CD4-positive, alpha-beta memory T cell (primary cell): ENCODE measurements at places on chromosomes 1 and 21. TPM values are rescaled to one million over a fixed set of nuclear protein-coding genes. Genes with fewer than 3 reads are reported as not detected.

Gene RHD
- total RNA-seq, result 0.15 TPM

DNA sequence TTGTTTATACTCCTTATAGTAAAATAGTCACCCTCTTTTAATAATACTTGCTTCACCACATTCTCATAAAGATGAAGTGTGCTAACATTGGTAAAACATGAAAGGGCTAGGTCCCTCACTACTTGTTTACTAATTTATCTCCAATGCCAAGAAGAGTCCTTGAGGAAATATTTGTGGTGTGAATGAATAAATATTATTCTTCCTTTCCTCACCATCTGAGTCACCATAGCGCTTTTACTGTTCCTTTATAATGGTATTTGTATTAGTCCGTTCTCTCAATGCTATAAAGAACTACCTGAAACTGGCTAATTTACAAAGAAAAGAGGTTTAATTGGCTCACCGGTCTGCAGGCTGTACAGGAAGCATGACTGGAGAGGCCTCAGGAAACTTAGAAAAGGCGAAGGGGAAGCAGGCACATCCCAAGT lies 222.8 kb upstream of the ZRANB2 start:
- H3K4me1 ChIP-seq, result no peaks in the 10 kb centered on the region
- H3K27me3 ChIP-seq, result no peaks in the 10 kb centered on the region
- DNase-seq, result no peak
- H3K27ac ChIP-seq, result no peak overlapping the region
- no peak overlapping the region for H3K4me3 ChIP-seq
- no peaks in the 10 kb centered on the region for H3K36me3 ChIP-seq

DNA sequence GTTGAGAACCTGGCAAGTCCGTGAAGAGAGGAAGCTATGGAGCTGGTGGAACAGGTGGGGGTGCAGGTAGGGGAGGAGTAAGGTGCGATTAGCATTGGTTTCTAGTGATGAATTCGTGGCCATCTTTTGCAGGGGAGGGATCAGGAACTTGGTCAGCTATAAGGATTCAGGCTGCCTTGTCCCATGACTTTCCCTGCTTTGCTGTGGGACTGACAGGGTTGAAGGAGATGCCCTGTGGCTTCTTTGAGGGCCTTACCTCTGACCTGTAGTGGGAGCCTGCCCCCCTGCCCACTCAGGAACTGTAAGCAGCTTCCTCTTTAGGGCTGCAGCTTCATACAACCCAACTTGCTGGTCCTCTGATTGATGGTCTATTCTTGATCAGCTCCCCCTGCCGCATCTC lies 84.7 kb upstream of the CD34 start:
- no peak for DNase-seq
- no peak overlapping the region for H3K4me3 ChIP-seq
- no peaks in the 10 kb centered on the region for H3K27me3 ChIP-seq
- H3K27ac ChIP-seq, result no peak overlapping the region
- H3K36me3 ChIP-seq, result no peaks in the 10 kb centered on the region
- no peaks in the 10 kb centered on the region for H3K4me1 ChIP-seq

Gene FMO5
- 1.0 TPM for total RNA-seq

- DNase-seq, result no peak
- no peaks in the 10 kb centered on the region for H3K27me3 ChIP-seq
- no peaks in the 10 kb centered on the region for H3K4me1 ChIP-seq
- H3K27ac ChIP-seq, result no peak overlapping the region
Observed at GRCh38 chr1:25182629-25183028, 49.7 kb downstream of the SYF2 start.

Gene CENPL
- total RNA-seq, result 10.2 TPM

DNA sequence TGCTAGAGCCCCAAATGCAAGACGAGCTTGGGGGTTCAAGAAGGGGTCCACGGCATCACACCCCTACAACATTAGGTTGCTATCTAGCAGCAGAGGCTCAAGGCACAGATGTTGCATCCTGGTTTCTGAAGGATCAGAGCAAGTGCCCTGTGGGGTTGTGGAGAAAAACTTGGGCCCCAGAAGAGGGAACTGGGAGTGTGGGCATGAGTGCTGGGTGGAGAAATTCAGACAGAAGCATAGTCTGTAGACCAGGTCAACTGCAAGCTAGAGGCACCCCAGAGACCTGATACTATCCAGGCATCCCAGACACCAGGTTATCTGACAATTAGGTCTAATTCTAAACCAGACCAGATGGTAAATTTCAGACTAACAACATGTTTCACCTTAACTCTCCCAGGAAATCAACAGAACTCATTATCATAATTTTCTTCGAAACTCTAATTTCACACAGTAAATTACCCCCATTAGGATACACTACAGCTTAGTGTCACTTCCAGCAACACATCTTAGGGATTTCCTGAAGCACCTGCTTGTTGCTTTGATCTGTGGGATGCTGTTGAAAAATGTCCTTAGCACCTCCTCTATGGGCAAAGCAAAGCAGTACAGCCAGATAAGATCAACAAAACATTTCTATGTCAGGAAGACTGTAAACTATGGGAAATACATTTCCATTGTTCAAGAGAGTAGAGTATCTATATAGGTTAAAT lies 179.3 kb downstream of the VAV3 start:
- peak; percentile 36 for DNase-seq
- peak overlapping the region; percentile 46 for H3K4me3 ChIP-seq
- H3K27me3 ChIP-seq, result no peaks in the 10 kb centered on the region
- H3K4me1 ChIP-seq, result peaks cover 44% of the 10 kb centered on the region
- no peaks in the 10 kb centered on the region for H3K36me3 ChIP-seq
- peak overlapping the region; percentile 50 for H3K27ac ChIP-seq

DNA sequence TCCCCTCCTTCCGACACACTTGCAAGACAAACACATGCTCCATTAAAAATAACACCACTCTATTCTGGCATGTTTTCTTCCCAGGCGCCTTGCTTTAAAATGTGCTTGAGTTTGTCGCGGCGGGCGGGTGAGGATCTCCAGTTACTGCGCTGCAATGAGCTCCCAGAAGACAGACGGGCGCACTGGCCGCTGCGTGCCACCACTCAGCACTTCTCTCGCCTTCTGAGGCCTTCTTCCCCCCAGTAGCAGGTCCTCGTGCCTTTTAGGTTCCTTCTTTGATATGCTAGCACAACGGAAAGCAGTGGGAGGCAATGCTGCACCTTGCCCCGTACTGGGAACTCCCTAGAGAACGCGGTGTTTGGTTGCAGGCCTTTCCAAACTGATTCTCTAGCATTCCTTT lies 279.5 kb upstream of the NR5A2 start:
- no peak for DNase-seq
- H3K36me3 ChIP-seq, result no peaks in the 10 kb centered on the region
- H3K27ac ChIP-seq, result no peak overlapping the region
- no peak overlapping the region for H3K4me3 ChIP-seq
- peaks cover 5% of the 10 kb centered on the region for H3K27me3 ChIP-seq

Gene PYHIN1
- total RNA-seq, result 83.6 TPM

GRCh38 chr1:22326372-22326915 lies 125.2 kb upstream of the ZBTB40 start:
- no peak for DNase-seq
- H3K27ac ChIP-seq, result no peak overlapping the region
- no peaks in the 10 kb centered on the region for H3K36me3 ChIP-seq
- no peaks in the 10 kb centered on the region for H3K4me1 ChIP-seq
- no peaks in the 10 kb centered on the region for H3K27me3 ChIP-seq

- no peak overlapping the region for H3K27ac ChIP-seq
- no peak for DNase-seq
- no peaks in the 10 kb centered on the region for H3K4me1 ChIP-seq
- no peaks in the 10 kb centered on the region for H3K27me3 ChIP-seq
- no peak overlapping the region for H3K4me3 ChIP-seq
- no peaks in the 10 kb centered on the region for H3K36me3 ChIP-seq
Observed at GRCh38 chr1:184469396-184469795, 82.6 kb downstream of the C1orf21 start.

DNA sequence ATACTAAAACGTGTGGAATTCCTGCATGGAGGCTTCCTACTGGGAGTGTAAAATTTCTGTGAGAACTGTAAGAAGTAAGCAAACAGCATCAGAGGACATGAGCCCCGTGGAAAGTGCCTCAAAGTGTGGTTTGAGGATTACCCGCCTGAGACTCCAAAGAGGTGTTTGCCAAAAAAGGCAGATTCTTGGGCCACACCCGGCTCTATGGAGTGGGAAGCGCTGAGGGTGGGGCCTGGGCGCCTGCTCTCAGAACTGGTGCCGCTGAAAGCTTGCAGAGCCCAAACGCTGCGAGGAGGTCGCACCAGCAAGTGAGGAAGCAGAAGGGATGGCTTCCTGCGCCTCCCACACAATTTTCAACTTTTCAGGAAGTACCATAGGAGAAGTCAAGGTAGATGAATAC lies 43.0 kb upstream of the PSEN2 start:
- H3K4me3 ChIP-seq, result no peak overlapping the region
- peak overlapping the region; percentile 48 for H3K27ac ChIP-seq
- no peak for DNase-seq

DNA sequence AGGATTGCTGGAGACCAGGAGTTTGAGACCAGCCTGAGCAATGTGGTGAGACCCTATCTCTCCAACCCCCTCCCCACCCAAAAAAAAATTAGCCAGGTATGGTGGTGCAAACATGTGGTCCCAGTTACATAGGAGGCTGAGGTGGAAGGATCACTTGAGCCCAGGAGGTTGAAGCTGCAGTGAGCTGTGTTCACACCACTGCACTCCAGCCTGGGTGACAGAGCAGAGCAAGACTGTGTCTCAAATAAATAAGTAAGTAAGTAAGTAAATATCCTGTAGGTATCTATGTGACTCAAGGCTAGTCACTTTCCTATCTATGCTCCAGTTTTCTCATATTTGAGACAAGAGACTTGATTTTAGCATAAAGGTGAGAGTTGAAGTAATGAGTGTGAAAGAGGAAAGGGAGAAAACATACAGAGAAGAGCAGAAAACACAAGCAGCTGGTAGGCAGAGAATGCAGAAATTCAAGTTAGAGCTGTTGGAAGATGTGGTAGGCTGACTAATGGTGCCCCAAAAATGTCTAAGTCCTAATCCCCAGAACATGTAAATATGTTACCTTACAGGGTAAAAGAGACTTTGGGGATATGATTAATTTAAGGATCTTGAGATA lies 7.5 kb downstream of the PPP1R12B start:
- H3K36me3 ChIP-seq, result no peaks in the 10 kb centered on the region
- peaks cover under 1% of the 10 kb centered on the region for H3K4me1 ChIP-seq
- DNase-seq, result no peak
- no peak overlapping the region for H3K4me3 ChIP-seq

Gene KCNH1
- not detected for total RNA-seq

DNA sequence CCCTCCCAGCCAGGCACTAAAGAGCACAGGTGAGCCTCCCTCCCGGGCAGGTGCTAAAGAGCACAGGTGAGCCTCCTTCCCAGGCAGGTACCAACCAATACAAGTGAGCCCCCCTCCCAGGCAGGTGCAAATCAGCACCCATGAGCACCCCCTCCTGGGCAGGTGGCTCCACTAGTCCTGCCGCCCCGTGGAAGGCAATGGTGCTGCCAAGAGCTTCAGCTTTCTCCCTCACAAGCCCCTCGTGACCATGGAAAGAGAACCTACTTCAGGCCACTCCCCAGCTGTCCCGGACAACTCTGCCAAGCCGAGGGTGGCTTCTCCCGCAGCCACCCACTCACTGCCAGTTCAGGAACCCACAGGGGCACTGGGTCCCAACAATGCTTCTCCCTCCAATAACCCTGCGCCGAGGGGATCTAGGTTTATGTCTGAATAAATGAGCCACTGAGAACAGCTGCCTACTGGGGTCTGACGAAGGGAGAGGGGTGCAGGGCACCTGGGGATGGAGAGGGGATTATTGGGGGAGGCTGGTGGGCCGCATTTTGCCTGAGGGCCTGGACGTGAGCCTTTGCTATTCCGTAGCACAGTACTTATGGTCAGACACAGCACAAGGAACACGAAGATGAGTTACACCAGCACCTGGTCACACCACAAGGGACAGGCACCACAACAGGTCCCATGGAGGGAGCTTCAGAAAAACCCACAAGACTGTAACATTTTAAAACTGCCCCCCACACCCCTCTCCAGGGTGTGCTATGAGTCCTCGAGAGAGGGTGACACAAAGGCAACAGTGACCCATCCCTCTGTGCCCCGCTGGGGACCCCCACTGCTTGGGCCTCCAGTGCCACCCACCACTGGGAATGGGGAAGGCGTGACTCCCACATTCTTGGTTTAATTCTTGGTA lies 46.3 kb downstream of the PRDM15 start:
- no peak for DNase-seq
- no peak overlapping the region for H3K4me3 ChIP-seq
- no peak overlapping the region for H3K27ac ChIP-seq

GRCh38 chr21:34022627-34023335 lies 50.6 kb upstream of the MRPS6 start:
- no peaks in the 10 kb centered on the region for H3K27me3 ChIP-seq
- H3K4me1 ChIP-seq, result peaks cover 29% of the 10 kb centered on the region
- no peak overlapping the region for H3K27ac ChIP-seq
- no peaks in the 10 kb centered on the region for H3K36me3 ChIP-seq
- H3K4me3 ChIP-seq, result no peak overlapping the region
- DNase-seq, result peak; percentile 14

Gene CELA2B
- not detected for total RNA-seq

DNA sequence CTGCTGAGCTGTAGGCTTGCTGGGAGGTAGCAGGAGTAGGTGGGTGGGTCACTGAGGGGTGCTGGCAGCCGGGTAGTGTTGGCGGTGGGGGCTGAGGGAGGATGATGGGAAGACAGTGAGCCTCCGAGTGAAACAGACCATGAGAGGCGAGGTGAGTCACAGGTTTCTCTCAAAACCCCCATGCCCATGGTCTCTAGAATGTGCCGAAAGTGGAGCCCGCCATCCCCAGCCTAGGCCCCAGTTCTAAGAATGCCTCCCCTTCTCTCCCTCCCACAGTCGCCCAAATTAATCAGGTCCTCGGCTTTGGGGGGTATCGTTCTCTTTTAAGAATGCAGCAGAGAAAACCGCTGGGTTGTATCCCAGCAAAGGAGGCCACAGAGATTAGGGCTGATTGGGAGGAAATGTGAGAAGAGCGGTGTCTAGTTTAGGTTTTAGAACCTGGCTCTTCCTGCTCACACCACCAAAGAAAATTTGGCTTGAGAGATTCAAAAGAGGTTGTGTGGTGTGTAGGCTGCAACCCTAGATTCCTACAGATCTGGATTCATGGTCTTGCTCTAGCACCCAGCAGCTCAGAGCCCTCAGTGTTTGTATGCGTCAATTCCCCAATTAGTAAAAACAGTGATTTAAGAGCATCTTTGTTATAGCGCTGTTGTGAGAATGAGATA lies 27.7 kb upstream of the IL19 start:
- no peak overlapping the region for H3K4me3 ChIP-seq
- H3K27ac ChIP-seq, result no peak overlapping the region
- H3K27me3 ChIP-seq, result no peaks in the 10 kb centered on the region
- no peak for DNase-seq
- peaks cover 43% of the 10 kb centered on the region for H3K4me1 ChIP-seq
- H3K36me3 ChIP-seq, result no peaks in the 10 kb centered on the region

Gene DUSP23
- 15.7 TPM for total RNA-seq

Gene UBL4B
- not detected for total RNA-seq

DNA sequence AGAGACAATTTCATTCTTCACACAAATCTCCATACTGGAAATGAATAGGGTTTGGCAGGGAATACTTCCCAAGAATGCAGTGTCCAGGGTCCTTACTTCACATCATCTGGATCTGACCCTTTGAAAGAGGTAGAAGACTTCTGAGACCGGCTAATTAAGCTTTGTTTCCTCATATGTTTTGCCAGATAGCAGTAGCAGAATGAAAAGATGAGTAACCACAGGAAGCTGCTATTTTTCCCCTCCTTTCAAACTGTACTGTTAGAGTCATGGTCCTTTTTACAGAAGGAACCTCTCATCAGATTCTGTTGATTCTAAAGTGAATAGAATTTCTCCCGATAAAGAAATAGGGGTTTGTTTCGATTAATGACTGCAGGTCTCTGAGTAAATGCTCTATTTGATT lies 1.4 kb upstream of the OLFML3 start:
- no peak for DNase-seq
- peaks cover 18% of the 10 kb centered on the region for H3K36me3 ChIP-seq
- no peaks in the 10 kb centered on the region for H3K27me3 ChIP-seq
